ENCODE measurements at places on chromosomes 6 and 20. TPM values are rescaled to one million over a fixed set of nuclear protein-coding genes. Genes with fewer than 3 reads are reported as not detected.

- peaks cover 2% of the 10 kb centered on the region for H3K27me3 ChIP-seq
- no peak overlapping the region for H3K4me3 ChIP-seq
- DNase-seq, result no peak
- no peaks in the 10 kb centered on the region for H3K4me1 ChIP-seq
Observed at GRCh38 chr6:3644739-3645012, 106.8 kb downstream of the PXDC1 start.

DNA sequence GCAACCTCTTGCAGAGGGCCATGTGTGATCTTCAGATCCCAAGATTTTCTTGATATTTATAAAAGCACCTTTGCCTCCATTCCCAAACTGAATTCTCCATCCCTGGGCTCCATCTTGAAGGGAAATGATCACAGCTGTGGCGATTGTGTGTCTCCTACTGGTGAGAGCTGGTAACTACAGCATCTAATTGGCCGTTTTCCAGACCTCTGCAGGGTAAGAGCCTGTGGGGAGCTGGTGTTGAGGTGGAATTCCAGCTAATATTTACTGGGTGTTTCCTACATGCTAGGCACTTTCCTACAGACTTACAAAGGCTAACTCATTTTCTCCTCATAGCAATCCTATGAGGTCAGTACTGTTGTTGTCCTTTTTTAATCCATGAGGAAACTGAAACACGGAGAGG, 59.2 kb upstream of the FNDC1 start:
- peaks cover 2% of the 10 kb centered on the region for H3K27me3 ChIP-seq
- no peak overlapping the region for H3K27ac ChIP-seq
- H3K4me1 ChIP-seq, result peaks cover 4% of the 10 kb centered on the region
- no peak overlapping the region for H3K4me3 ChIP-seq

DNA sequence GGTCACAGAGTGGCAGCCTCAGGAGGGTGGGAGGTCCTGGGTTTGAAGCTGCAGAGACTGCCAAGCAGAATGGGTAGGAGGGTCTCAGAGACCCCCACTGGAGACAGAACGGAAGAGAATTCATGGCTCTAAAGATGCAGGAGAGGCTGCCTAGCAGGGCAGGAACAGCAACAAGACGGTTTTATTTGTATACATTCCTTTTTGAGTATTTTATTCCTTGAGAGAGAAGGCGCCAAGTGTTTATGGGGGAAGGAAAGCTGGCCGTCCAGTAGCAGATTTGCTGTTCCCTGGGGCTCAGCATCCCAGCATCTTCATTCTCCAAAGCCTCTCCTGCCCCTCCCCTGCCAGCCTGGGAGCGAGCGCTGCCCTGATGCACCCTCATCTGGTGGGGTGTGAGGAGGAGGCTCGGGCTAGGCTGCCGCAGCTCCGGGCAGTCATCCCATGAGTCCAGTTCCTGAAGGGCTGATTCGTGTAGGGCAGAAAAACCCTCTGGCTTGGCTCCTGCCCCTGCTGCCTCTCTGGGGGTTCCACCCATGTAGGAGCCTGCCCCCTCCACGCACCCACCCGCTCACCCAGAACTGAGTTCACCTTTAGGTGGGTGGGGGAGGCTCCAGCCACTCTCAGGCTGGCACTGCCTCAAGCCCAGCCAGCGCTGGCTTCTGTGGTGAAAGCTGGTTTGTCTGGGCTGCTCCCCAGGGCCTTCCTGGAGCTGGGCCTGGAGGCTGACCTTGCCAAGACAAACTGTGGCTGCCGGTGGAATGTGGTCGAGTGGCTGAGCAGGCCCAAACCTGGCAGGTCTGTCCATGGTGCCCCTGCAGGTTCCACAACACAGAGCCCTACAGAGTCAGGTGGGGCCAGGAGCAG, 32.4 kb downstream of the CPXM1 start:
- no peak overlapping the region for H3K27ac ChIP-seq
- no peak for DNase-seq
- H3K4me3 ChIP-seq, result no peak overlapping the region

DNA sequence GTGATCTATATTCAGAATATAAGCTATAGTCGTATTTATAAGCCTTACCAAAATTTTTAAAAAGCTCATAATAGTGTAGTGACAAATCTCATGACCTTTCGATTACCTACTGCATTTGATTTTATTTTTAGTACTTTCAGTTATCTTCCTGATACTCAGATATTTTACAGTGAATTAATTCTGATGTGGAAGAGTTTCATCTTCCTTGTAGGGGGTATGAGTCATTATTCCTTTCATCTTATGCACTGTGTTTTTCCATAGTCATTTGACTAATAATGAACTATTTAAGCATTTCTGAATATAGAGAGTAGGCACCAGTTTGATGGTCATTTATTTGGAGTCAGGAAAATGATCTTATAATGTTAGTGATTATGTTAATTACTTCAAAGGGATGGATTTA, 36.4 kb downstream of the HDGFL1 start:
- H3K4me3 ChIP-seq, result no peak overlapping the region
- H3K27ac ChIP-seq, result no peak overlapping the region
- DNase-seq, result no peak
- H3K27me3 ChIP-seq, result no peaks in the 10 kb centered on the region
- H3K4me1 ChIP-seq, result no peaks in the 10 kb centered on the region

DNA sequence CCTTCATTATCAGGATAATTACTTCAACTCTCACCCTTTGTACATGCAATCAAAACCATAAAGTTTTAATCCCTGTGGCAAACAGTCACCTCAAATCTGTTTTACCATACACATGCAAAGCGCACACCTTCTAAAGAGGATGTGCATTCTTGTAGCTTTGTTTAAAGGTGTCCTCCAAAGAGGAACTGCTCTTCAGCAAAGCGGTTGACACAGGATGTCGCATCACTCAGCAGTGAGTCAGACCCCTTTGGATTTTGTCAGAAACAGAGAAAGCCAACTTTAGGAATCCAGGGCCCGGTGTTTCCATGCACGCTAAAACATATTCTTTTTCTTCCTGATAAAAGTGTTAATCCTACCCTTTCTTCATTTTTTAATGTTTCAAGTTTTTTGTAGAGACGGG, 268.3 kb upstream of the ARID1B start:
- H3K36me3 ChIP-seq, result no peaks in the 10 kb centered on the region
- H3K27me3 ChIP-seq, result no peaks in the 10 kb centered on the region
- no peaks in the 10 kb centered on the region for H3K4me1 ChIP-seq
- H3K4me3 ChIP-seq, result no peak overlapping the region
- DNase-seq, result no peak

GRCh38 chr6:80771941-80772340, 665.5 kb downstream of the BCKDHB start:
- H3K27me3 ChIP-seq, result no peaks in the 10 kb centered on the region
- H3K36me3 ChIP-seq, result no peaks in the 10 kb centered on the region
- no peak overlapping the region for H3K27ac ChIP-seq
- H3K4me1 ChIP-seq, result no peaks in the 10 kb centered on the region
- no peak overlapping the region for H3K4me3 ChIP-seq
- DNase-seq, result peak; percentile 61

GRCh38 chr6:90495216-90495817, 91.6 kb downstream of the MAP3K7 start:
- H3K27me3 ChIP-seq, result no peaks in the 10 kb centered on the region
- H3K27ac ChIP-seq, result no peak overlapping the region
- no peak for DNase-seq

GRCh38 chr6:304833-305370, 12.6 kb downstream of the DUSP22 start:
- H3K4me3 ChIP-seq, result no peak overlapping the region
- DNase-seq, result no peak
- H3K36me3 ChIP-seq, result peaks cover 7% of the 10 kb centered on the region
- no peak overlapping the region for H3K27ac ChIP-seq
- H3K27me3 ChIP-seq, result no peaks in the 10 kb centered on the region
- H3K4me1 ChIP-seq, result peaks cover 15% of the 10 kb centered on the region

- H3K4me3 ChIP-seq, result no peak overlapping the region
- DNase-seq, result no peak
- H3K4me1 ChIP-seq, result no peaks in the 10 kb centered on the region
- no peaks in the 10 kb centered on the region for H3K27me3 ChIP-seq
- no peaks in the 10 kb centered on the region for H3K36me3 ChIP-seq
Observed at GRCh38 chr6:12312736-12313135, 22.6 kb downstream of the EDN1 start.

FBXO30 gene
- total RNA-seq, result 8.7 TPM

OR12D3 gene
- total RNA-seq, result not detected

DNA sequence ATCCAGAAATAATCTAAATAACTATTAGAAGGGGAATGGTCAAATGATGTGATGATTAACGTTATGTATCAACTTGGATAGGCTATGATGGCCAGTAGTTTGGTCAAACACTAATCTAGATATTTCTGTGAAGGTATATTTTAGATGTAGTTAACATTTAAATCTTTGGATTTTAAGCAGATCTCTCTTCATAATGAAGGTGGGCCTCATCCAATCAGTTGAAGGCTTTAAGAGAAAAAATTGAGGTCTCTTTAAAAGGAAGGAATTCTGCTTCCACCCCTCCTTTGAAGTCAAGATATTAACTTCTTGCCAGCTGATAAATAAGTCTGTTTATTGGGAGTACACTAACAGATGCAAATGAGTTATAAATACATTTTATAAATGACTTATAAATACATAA, 760.0 kb upstream of the SLC35B3 start:
- H3K27ac ChIP-seq, result no peak overlapping the region
- no peak overlapping the region for H3K4me3 ChIP-seq
- no peaks in the 10 kb centered on the region for H3K36me3 ChIP-seq
- H3K27me3 ChIP-seq, result no peaks in the 10 kb centered on the region

All from muscle of leg (tissue), 16 donors.